ENCODE measurements at places on chromosomes 1 and 21.
A peak's percentile ranks its signal among the peaks of the same experiment; 100 is the strongest.

DNA sequence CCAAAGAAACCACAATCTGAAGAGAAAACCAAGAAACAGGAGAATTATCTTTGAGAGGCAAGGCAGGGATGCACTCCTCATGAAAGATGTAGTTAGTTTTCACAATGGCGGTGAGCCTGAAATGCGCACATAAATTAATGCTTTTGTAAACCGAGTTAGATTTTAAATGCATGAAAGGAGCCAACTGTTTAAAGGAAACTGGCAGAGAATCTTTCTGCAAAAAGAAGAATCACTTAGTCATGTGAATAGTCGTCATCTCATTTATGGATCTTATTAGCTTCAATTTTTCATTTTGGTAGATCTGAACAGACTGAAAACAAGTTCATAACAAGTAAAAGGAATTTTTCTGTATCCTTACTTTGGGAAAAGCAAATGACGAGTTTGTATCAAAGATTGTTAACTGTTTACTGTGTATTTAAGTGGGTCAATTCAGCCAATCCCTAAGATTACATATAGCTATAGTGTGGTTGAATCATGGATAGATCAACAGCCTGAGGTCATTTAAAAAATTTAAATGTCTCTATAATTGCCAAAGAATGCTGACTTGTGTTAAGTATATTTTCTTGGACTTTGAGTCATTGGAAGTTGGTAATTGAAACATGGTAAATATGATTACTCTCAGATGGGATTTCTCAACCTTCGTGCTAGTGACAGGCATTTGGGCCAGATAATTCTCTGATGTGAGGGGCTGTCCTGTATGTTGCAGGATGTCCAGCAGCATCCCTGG, 226.6 kb upstream of the KAZN start:
- no peak for DNase-seq

DNA sequence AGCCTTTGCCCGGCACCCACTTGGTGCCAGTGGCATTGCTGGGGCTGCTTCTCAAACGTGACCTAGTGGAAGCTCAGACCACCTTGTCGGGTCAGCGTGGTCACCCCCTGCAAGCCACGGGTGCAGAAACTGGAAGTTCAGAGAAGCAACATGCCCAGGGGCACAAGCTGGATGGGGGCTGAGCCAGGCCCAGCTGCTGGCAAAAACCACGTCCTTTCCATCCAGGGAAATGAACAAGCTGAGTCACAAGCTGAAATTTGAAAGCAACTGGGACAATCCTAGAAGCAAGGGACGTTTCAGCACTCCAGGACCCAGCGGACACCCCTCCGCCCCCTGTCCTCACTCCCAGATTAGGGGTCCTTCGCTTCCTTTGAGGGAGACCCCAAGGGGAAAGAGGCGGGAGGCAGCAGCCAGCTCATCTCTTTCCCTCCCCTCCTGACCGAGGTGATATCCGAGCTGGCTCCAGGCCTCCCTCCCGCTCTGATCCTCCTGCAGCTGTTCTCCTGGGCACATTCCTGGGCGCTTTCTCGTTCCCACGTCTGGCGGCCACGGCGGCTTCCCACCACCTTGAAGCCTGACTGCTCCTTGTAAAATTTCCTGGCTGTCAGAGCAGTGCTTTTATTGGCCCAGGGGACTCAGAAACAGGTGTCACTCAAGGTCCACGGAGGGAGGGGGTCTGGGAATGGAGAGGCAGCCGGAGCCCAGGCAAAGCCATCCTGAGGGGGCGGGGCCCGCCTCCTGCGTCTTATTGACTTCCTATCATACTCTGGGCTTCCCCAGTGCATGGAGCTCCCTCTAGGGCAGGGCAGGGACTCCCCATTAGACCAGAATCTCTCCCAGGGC, 62.8 kb downstream of the PAX7 start:
- no peak for DNase-seq

DNA sequence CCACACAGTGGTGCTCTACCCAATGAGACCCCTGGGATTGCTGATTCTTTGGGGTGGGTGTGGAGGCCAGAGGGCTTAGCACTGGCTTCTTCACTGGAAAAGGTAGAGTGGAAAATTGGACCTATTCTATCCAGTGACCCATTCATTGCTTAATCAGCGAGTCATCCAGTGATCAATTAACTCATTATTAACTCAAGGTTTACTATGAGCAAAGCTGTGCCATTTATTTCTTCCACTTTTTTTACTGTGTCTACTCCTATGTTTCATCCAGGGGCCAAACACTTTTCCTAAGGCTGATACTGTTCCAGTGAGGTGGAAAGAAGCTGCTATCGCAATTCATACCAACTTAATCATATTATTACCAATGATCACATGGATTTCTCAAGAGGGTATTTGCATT, 363.9 kb downstream of the RPS6KC1 start:
- no peak for DNase-seq

DNA sequence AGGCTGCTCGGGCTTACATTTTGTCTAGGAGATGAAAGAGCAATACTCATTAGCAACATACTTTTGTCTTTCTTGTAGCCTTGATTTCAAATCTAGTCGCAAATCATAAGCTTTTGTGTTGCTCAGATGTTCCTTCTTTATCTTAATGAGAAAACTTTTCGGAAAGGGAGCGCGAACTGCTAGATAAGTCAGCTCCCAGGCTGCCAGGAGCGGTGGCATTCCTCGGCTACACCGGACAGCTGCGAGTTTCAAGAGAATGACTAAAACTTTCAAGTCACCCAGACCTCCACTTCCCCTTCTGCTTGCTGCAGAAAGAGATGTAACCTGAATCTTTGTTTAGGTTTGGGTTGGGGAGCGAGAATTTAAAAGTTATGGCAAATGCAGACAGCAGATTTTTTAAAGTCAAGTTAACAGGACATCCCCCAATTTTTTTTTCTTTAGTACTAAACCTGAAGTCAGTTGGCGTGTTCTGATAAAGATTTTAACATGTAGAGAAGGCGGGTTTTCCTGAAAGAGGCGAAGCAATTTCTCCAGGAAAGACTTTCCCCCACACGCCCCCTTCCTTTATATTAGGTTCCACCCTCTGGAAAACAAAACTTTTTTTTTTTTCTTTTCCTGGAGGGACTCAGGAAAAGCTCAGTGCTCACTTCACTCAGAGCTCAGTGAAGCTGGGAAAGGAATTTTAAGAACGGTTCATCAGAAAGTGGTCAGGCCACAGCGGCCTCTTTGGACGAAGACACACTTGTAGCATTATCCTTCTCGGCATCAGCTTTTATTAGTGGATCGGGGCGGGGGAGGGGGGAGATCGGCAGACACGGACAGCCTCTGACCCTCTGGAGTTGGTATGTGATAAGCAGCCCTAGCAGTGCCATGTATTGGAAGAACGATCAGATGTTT, at the start of gene LHX8:
TSS of gene LHX8 (plus strand) at position 639 of the 897 bp plus-strand sequence. CDS start 2,227 bp downstream, outside the sequence.
- DNase-seq: no peak

DNA sequence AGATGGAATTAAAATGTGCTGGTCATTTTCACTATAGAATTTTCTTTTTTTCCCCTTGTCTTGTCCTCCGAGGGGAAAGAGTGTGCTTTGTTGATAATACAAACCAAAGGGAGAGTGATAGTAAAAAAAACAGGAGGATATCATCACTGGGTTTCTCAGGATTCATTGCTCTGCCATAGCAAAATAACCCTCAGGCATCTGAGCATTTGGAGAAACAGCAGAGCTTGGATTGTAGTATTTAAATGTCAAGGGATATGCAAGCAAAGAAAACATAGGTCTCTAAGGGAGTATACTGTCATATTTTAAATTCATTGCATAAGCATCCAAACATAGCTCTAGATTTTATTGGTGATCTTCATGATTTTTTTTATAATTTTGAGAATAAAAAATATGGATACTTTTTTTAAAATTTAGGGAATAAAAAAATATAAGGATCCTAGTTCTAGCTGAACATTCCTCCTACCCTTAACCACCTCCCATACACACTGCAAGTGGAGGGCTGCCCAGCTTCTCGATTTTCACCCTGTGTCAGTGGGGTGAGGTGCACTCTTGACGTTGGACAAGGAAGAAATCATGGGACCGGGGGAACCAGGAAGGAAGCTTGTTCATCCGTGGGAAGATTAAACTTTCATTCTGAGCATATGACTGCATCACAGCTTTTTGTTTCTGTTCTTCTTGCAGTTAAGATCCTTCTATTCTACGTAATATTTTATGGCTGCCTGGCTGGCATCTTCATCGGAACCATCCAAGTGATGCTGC, 4.4 kb downstream of the ATP1B1 start:
- no peak for DNase-seq

DNA sequence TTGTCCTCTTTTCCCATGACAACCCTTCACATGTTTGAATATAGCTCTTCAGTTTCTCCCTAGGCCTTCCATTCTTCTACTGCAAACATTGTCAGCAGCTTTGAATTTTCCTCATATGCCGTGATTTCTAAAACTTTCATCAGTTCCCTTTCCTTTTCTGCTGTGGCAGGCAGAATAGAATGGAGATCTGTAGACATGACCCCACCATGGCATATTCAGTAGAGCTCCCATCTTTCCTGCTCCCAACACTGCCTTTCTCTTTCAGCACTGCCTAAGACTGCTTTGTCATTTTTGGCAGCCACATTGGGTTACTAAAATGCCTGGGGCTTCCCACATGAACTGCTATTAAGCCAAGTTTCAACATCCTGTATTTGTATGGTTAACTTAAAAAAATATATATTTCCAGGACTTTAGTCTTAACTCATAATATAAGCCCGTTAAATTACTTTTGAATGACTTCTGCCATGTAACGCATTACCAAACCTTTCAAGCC, 60.9 kb downstream of the TBX19 start:
- no peak for DNase-seq

DNA sequence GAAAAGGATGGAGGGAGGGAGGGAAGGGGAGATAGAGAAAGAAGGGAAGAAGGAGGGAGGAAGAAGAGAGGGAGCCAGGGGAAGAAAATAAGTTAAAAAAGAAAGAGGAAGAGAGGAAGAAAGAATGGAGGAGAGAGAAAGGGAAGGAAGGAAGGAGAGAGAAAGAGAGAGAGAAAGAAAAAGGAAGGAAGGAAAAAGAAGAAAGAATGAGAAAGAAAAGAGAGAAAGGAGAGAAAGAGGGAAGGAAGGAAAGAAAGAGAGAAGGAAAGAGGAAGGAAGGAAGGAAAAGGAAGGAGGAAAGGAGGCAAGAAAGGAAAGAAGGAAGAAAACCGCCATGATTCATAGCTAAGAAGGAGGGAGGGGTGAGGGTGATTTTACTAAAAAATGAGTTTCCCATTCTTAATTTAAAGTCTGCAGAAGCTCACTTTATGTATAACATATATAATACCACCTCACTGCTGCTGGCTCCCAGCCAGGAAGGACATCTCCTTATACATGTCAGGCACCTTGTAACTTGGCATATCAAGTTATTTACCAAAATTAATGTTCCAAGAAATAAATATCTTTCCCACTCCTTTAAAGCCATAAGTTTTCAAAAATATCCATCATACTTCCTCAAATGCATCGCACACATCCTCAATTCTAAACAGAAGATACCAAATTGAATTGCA, 46.0 kb upstream of the OLIG2 start:
- no peak for DNase-seq

DNA sequence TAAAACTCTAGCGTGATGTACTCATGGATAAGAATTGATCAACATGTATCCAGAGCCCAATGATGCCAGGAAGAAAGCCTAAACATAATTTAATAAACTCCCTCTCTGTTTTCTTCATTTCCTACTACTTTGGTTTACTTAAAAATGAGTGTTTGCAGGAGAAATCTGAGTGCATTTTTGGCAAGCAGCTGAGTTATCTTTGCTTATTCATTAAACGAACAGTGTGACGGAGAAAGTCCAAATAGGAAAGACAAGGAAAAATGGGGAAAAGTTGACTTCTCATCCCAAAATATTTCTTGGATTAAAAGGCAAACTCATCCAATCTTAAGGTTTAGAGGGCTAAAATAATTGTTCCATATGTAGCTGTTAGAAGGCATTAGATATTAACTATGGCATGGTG, 496.7 kb downstream of the SMYD3 start:
- no peak for DNase-seq

DNA sequence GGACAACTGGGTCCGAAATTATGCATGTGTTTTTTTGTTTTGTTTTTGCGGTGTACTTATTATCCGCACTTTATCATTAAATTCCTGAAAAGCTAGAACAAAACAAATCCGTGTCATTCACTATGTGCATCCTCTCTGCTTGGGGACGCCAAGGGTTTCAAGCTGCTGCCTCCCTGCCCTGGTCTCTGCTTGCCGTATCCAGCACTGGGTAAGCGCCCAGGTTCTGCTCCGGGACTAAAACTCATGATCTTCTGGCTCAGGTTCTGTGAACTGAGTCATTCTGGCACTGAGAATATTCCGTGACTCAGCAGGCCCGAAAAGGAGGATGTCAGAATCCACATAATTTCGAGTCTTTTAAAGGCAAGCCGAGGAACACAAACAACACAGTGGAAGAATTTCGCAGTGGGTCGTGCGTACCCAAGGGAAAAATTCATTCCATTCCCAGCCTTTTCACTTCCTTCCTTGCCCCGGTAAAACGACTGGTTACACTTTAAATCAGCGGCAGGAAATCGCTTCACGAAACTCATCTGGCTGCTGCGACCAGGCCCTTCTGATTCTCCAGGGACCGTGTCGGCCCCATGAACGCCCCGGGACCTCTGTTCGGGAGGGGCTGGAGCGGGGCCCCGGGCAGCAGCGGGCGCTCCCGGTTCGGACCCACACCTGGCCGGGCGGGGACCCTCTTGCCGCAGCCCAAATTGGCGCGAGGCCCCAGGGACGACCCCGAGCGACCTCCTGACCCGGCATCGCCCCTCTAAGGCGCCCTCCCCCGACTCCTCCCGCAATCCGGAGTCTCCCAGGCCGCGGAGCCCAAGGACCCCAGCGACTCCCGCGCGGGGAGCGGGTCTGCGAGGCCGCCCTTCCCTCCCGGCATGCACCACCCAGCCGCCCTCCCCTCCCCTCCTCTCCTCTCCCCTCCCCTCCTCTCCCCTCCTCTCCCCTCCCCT, 746 bp upstream of the LAMC1 start:
- peak; percentile 75 for DNase-seq

DNA sequence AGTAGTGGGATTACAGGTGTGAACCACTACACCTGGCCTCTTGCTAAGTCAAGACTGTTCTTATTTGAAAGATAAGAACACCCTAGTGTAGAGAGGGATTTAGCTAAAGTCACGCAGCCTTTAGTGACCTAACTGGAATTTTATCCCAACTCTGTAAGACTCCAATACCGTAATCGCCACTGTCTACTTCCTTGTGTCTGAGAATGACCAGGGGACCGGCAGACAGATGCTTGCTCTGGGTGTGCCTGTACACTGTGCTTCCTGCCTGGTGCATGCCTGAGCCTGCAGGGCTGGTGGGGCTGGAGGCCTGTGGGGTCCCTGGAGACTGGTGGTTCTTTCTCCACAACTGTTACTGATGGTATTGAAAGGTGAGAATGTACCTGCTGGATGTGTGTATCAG, 15.3 kb downstream of the MFSD2A start:
- DNase-seq: no peak

DNA sequence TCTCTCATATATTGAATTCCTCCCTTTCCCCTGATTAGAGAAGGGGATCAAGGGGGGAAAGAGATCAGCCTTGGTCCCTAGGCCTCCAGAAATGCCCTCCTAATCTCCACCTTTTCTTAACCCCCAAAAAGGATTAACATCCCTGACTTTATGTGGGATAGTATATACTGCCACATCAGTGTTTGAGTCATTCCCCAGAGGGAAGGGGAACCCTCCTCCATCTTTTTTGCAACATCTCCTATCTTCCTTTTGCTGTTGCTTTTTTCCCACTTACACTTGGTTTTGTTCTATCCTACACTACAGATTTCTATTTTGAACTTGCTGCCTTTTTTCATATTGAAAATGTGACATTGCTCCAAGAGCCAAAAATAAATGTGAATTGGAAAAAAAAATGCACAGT, 65.4 kb upstream of the PODN start:
- no peak for DNase-seq
